ENCODE measurements at places on chromosomes 16 and 17. TPM values are rescaled to one million over a fixed set of nuclear protein-coding genes. Genes with fewer than 3 reads are reported as not detected.

Gene RGS9
- total RNA-seq: 0.89 TPM

Gene IKZF3
- not detected for total RNA-seq

Gene PRSS27
- 0.30 TPM for total RNA-seq

Gene CCDC144A
- total RNA-seq: 9.2 TPM

Gene CDH5
- 0.42 TPM for total RNA-seq

Gene MEIOB
- total RNA-seq: not detected

Gene PPP1R1B
- total RNA-seq: not detected

Gene GSDMA
- not detected for total RNA-seq

Gene KCTD19
- total RNA-seq: not detected

Gene DOC2A
- not detected for total RNA-seq

Gene RAI1
- total RNA-seq: 13.7 TPM

Gene THRA
- 29.4 TPM for total RNA-seq

Gene KIF2B
- total RNA-seq: not detected

Gene TBX2
- 30.0 TPM for total RNA-seq

Gene CNTNAP1
- total RNA-seq: 52.4 TPM

Gene RHBDF1
- 49.9 TPM for total RNA-seq
